Natural killer cell (primary cell): ENCODE measurements at places on chromosomes 12 and 14. TPM values are rescaled to one million over a fixed set of nuclear protein-coding genes. Genes with fewer than 3 reads are reported as not detected.
A peak's percentile ranks its signal among the peaks of the same experiment; 100 is the strongest.

- peaks cover 25% of the 10 kb centered on the region for H3K4me1 ChIP-seq
- H3K27me3 ChIP-seq = no peaks in the 10 kb centered on the region
- no peaks in the 10 kb centered on the region for H3K36me3 ChIP-seq
Measured at GRCh38 chr12:31362759-31363415, 36.9 kb upstream of the SINHCAF start.

- H3K4me3 ChIP-seq = no peak overlapping the region
- no peaks in the 10 kb centered on the region for H3K27me3 ChIP-seq
- H3K27ac ChIP-seq = no peak overlapping the region
- no peaks in the 10 kb centered on the region for H3K4me1 ChIP-seq
- H3K36me3 ChIP-seq = peaks cover 11% of the 10 kb centered on the region
Measured at GRCh38 chr12:55908726-55909512, 18.8 kb downstream of the PYM1 start.

DNA sequence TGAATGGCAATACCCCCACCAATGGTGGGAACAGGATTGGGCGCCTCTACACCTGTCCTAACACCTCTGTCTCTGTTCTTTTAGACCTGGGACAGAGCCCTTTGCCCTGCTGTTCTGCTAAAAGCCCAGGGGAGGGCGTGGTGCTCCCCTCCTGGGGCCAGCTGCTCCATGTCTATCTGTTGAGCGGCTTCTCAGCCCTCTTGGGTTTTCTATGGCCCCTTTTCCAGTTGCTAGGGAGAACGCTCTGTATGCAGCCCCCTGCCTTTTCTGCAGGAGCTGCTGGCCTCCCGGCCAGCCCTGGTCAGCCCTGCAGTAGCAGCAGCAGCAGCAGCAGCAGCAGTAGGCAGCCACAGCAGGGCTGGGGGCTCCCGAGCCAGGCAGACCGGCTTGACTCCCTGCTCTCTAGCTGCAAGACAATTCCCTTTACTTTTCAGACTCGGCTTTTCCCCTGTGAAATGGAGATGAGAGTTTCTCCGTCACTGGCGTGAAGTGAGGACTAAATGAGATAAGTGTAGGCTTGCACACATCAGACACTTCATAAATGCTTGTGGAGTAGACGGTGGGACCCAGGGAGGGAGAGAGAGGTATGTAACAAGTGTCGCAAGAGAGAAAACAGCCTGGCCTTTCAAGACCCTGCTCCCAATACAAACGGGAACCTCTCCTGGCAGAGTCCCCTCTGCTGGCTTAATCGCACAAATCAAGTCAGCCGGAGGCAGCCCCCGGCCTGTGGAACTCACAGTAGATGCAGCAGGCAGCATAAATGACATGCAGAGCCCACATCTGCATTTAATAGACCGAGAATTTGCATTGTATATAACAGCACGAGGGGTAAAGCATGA is 1.0 kb downstream of the RTL1 start:
- no peak for DNase-seq
- no peaks in the 10 kb centered on the region for H3K36me3 ChIP-seq
- H3K4me1 ChIP-seq = no peaks in the 10 kb centered on the region
- no peak overlapping the region for H3K27ac ChIP-seq

GRCh38 chr14:85221832-85222231 is 308.1 kb upstream of the FLRT2 start:
- H3K27ac ChIP-seq = no peak overlapping the region
- H3K4me3 ChIP-seq = no peak overlapping the region
- no peak for DNase-seq

DNA sequence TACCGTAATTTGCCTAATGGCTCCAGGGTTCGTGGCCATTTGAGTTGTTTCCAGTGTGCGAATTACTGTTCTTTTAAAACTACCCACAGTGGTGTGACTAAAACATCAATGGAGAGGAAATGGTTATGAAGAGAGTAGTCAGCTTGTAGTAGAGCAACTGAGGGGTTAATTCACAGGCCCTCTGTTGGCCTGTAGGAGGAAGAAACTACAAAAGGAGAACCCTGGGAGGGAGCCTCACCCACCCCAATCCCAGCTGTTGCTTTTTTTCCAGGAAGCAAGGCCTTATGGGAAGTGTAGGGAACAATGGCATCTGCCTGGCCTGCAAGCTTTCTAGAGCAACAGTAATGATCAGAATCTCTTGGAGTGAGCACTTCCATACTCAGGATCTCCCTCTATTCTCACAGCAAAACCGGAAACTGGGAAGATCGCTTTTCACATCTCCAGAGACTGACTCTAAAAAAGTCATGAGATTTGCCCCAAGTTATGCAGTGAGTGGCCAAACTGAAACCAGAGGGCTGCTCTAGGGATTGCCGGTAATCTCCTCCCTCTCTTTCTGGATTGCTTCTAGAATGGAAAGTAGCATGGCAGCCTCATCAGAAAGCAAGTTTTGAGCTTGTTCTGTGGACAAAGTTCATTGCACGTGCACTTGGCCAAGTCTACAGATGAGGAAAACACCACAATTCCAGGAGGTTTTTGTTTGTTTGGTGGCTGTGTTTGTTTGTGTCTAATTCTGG is 125.3 kb upstream of the PWP1 start:
- no peaks in the 10 kb centered on the region for H3K36me3 ChIP-seq
- no peaks in the 10 kb centered on the region for H3K4me1 ChIP-seq
- H3K4me3 ChIP-seq = no peak overlapping the region
- H3K27me3 ChIP-seq = no peaks in the 10 kb centered on the region
- no peak for DNase-seq
- H3K27ac ChIP-seq = no peak overlapping the region

DNA sequence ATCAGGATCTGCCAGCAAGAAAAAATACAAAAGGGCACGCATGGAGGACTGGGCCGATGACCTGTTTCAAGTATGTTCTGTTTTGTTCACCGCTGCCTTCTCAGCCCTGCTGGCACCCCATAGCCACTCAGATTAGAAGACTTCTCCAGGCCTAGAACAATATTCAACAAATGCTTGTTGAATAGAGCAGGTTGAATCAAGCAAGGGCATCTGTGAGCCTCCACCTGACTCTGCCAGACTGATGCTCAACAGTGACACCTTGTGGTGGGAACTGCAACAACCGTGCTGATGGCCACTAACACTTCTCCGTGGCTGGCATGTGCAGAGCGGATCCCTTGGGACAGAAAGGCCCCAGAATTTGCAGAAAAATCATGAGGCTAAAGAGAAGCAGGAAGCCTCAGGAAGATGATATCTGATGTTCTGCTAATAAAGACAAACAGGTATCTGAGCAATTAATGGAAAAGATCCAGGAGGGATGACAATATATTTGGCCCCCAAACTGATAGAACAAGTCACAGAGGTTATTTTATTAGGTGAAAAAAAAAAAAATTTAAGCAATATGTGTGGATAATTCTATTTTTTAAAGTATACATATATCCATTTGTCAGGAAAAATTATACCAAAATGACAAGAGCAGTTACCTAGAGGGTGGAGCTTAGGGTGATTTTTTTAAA is 114.3 kb downstream of the KSR2 start:
- no peak overlapping the region for H3K4me3 ChIP-seq
- DNase-seq = peak; percentile 58
- H3K36me3 ChIP-seq = no peaks in the 10 kb centered on the region
- H3K4me1 ChIP-seq = no peaks in the 10 kb centered on the region
- no peak overlapping the region for H3K27ac ChIP-seq

DNA sequence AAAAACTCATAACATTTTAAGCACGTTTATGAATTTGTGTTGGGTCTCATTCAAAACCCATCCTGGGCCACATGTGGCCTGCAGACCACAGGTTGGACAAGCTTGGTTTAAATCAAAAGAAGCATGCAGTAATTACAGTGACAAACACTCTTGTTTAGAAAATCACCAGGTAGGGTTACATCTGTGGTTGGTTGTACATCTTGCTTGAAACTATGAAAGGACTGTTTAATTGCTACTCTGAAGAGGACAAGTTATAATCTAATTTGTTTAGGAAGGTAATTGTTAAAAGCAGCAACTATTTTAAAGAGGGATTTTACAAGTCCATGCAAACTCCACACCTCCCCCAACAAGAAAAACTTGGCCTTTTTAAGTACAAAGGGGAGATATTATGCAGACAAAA is 4.0 kb downstream of the TRIP11 start:
- H3K4me1 ChIP-seq = peaks cover 8% of the 10 kb centered on the region
- H3K27me3 ChIP-seq = no peaks in the 10 kb centered on the region
- no peak overlapping the region for H3K4me3 ChIP-seq
- H3K36me3 ChIP-seq = peaks cover 10% of the 10 kb centered on the region

- H3K27ac ChIP-seq = no peak overlapping the region
- H3K4me3 ChIP-seq = no peak overlapping the region
- no peaks in the 10 kb centered on the region for H3K27me3 ChIP-seq
Measured at GRCh38 chr12:130628304-130628703, 87.8 kb downstream of the RIMBP2 start.

GRCh38 chr12:2372178-2372577 is 319.4 kb downstream of the CACNA1C start:
- H3K27me3 ChIP-seq = no peaks in the 10 kb centered on the region
- no peaks in the 10 kb centered on the region for H3K36me3 ChIP-seq
- H3K27ac ChIP-seq = no peak overlapping the region

- no peaks in the 10 kb centered on the region for H3K36me3 ChIP-seq
- no peaks in the 10 kb centered on the region for H3K4me1 ChIP-seq
- no peaks in the 10 kb centered on the region for H3K27me3 ChIP-seq
- no peak for DNase-seq
- no peak overlapping the region for H3K4me3 ChIP-seq
Measured at GRCh38 chr14:94907626-94908261, 137.8 kb upstream of the GSC start.

The SLC7A8 gene
- 0.42 TPM for total RNA-seq

The KRT75 gene
- not detected for total RNA-seq

The KRT79 gene
- 0.18 TPM for total RNA-seq
